ENCODE measurements at places on chromosomes 13 and 19.
A peak's percentile ranks its signal among the peaks of the same experiment; 100 is the strongest.

DNA sequence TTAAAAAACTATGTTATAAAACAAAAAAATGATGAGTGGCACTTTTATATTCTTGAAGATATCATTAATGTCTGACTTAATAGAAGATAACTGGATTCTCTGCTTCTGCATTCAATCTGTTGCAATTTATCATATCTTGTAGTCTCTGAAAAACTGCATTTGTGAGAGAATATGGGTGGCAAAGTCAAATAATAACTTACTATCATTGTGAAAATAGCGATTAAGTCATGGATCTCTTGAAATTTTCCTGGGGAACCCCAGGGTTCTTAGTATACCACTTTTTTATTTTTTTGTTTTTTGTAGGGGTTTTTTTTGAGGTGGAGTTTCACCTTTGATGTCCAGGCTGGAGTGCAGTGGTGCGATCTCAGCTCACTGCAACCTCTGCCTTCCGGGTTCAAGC is 127.1 kb downstream of the STOML3 start:
- DNase-seq, result no peak

DNA sequence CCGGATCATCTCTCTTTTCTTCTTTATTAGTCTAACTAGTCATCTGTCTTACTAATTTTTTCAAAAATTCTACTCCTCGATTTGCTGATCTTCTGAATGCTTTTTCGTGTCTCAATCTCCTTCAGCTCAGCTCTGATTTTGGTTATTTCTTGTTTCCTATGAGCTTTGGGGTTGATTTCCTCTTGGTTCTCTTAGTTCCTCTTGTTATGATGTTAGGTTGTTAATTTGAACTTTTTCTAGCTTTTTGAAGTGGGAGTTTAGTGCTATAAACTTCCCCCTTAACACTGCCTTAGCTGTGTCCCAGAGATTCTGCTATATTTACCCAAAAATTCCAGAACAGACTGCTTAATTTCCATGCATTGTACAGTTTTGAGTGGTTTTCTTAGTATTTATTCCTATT is 3.4 kb downstream of the FCAR start:
- DNase-seq, result no peak

DNA sequence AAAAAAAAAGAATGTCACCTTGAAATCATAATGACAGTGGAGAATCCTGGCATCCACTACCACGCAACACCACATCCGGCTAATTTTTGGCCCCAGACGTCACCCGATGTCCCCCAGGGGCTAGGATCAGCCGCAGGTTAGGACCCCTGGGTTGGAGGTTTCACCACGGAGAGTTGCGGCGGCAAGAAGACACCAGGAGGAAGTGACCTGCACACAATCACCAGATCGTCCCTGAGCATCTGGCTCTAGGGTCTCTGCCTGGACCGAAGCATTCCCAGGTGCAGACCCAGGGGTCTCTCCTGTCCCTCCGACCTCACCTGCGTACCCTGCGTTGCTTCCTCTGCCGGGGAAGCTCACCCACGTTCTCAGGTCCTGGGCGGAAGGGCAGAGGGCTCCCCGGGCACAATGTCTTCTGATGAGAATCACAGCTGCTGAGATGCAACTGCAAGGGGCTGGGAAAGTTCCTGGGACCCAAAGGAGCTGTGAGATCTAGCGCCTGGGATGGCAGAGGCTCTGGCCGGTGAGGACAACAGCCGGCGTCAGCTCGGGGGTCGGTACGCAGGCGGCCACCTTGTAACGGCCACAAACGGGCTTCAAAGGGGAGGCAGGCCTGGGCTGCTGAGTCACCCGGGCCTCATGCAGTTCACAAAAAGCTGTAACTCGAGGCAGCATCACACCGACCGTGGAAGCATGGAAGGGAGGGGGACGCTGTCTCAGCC is 111.2 kb downstream of the GADD45B start:
- DNase-seq, result no peak

- peak; percentile 7 for DNase-seq
Observed at GRCh38 chr13:44052780-44053184, 173.1 kb downstream of the LACC1 start.

GRCh38 chr13:93708308-93709075 is 481.9 kb downstream of the GPC6 start:
- no peak for DNase-seq

- DNase-seq, result no peak
Observed at GRCh38 chr13:105841286-105841685, 694.2 kb downstream of the EFNB2 start.

DNA sequence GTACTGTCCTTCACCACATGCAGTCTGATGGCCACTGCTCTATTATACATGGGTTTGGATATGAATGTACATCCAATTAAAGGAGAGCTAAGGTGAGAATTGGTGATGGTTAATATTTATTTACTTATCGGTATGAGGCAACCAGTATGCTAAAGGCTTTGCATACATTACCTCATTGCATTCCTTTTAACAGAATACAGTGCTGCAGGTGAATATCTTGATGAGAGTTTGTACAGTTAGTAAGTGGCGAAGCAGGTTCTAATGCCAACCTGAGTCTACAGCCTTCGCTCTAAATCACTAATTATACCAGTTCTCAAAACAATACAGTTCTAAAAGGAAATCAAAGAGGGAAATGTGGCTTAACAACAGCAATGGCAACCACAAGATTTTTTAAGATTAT is 284.1 kb downstream of the ITGBL1 start:
- no peak for DNase-seq

DNA sequence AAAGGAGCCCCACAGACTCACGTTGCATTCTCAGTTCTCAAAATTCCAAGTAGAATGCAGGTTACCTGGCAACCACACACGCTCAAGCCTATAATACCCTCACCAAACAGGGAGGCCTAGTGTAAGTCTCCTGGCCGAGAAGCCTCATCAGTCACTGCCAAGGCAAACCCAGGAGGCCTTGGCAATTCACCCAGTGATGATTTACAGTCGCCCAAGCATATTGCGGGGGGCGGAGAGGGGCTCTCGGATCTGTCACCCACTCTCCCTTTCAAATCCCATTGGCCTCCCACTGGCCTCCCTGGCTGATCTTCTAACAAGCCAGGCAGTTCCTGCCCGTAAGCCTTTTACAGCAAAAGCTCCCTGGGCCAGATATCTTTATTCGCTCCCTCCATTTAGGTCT is 1.1 kb downstream of the AKAP8L start:
- no peak for DNase-seq

GRCh38 chr19:21460686-21461085 is 44.7 kb upstream of the ZNF429 start:
- DNase-seq, result no peak

- no peak for DNase-seq
Observed at GRCh38 chr13:98721825-98722510, 30.5 kb downstream of the SLC15A1 start.

- DNase-seq, result no peak
Observed at GRCh38 chr13:102846261-102847015, 606 bp downstream of the ERCC5 start.

- no peak for DNase-seq
Observed at GRCh38 chr13:99883805-99884204, 87.8 kb downstream of the ZIC5 start.

DNA sequence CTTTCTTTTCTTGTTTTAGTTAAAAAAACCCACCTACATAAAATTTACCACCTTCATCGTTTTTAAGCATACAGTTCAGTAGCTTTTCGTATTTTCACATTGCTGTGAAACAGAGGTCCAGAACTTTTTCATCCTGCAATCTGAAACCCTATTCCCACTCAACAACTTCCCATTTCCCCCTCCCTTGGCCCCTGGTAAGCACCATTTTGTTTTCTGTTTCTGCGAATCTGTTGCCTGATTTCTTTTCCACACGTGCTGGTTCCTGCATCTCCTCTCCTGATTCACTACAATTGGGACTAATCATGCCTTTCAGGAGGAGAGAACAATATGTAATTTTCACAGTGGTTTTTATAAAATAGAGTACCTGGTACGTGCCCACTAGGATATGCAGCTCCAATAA is 149.2 kb upstream of the RNF113B start:
- DNase-seq, result no peak

- no peak for DNase-seq
Observed at GRCh38 chr13:110254751-110255553, 52.0 kb downstream of the COL4A1 start.

DNA sequence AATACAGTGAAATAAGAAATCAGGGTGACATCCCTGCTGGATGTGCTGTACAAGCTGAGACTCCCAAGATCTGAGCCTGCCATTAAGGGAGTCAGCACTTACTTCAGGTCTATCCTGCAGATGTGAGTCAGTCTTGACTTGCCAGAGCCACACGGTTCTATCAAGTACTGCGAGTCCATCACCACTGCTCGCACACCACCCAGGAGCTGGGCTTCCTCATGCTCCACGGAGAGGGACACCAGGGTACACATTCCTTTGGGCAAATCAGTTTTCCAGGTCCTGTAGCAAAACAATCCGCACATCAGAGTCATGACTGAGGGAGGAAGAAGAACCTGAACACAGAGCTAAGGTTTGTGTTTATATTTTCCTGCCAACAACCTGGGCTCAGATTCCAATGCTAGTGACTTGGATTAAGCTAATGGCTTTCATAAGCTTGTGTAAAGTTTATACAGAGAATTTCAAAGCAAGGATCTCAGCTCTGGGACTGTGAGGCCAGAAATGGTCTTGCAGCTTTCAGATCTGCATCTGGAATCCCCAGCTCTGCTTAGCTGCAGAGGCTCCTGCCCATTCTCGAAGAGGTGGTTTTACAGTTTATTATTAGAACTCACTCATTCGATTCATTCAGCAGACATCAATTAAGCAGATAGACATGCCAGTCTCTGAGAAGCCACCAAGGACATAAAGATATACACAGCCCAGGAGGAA is 90.6 kb downstream of the KL start:
- DNase-seq, result no peak

DNA sequence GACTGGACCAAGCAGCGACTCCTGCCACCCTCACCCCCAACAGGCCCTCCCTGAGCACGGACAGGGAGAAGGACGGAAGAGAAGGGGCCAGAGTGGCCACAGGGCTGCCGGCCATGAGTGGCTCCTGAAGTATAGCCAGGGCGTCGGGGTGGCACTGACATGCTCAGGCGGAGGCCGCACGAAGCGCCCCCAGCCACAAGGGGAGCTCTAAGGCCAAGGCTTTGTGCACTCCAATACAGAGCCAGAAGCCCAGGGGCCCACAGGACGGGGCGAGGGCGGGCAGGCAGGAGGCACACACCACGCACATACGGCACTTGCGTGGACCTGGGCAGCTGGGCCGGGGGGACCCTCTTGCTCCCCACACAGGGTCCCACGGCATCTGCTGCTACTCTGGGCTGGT is 52.0 kb downstream of the KLF2 start:
- no peak for DNase-seq

DNA sequence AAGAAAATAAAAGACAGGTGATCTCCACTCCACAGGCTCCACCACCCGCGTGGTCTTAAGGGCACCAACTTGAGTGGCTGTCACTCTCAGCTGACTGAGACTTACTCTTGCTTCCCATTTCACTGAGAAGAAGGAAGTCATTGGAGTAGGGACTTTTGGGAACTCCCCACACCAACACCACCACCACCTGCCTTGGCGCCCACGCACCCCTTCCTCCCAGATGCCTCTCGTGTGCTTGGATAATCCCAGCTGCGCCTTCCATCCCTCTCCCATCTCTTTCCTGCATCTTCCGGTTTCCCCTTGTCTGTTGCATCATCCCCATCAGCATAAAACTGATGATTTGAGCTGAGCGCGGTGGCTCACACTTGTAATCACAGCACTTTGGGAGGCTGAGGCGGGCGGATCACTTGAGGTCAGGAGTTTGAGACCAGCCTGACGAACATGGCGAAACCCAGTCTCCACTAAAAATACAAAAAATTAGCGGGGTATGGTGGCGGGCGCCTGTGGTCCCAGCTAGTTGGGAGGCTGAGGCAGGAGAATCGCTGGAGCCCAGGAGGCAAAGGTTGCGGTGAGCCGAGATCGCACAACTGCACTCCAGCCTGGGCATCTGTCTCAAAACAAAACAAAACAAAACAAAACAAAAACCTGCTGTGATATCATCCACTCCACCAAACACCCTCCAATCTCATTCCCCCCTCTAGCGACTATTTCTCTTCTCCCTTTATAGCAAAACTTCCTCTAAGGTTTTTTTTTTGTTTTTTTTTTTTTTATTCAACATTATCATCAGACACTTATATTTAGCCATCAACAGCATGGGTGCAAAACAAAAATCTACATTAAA is 25.5 kb downstream of the AP2S1 start:
- DNase-seq, result no peak

DNA sequence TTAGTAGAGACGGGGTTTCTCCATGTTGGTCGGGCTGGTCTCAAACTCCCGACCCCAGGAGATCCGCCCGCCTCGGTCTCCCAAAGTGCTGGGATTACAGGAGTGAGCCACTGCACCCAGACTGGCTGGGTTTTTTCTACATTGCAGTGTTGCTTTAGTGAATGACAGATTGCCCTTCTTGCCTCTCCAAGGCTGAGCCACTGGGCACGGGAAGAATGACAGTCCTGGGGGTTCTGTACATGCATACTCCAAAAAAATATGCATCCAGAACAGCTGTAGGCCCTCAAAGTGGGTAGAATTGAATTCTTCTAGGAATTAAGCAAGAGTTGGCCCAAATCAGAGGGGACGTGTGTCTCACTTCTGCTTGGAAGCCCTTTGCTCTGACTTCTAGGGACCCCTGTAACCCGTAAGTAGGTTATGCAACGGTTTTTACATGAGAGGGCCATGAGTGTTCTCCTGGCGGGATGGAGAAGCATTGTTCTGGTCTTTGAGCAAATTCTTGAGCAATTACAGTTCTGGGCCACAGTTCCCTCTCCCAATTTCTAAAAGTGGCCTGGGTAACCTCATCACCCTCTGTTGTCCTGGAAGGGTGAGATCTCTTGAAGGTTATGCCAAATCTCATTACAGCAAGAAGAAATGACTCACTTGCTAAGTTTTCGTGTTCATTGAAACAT is 3.6 kb downstream of the ACTN4 start:
- no peak for DNase-seq

- no peak for DNase-seq
Observed at GRCh38 chr19:10870501-10870954, 825 bp upstream of the CARM1 start.

GRCh38 chr13:39892721-39893685 is 237.5 kb downstream of the COG6 start:
- DNase-seq, result no peak

DNA sequence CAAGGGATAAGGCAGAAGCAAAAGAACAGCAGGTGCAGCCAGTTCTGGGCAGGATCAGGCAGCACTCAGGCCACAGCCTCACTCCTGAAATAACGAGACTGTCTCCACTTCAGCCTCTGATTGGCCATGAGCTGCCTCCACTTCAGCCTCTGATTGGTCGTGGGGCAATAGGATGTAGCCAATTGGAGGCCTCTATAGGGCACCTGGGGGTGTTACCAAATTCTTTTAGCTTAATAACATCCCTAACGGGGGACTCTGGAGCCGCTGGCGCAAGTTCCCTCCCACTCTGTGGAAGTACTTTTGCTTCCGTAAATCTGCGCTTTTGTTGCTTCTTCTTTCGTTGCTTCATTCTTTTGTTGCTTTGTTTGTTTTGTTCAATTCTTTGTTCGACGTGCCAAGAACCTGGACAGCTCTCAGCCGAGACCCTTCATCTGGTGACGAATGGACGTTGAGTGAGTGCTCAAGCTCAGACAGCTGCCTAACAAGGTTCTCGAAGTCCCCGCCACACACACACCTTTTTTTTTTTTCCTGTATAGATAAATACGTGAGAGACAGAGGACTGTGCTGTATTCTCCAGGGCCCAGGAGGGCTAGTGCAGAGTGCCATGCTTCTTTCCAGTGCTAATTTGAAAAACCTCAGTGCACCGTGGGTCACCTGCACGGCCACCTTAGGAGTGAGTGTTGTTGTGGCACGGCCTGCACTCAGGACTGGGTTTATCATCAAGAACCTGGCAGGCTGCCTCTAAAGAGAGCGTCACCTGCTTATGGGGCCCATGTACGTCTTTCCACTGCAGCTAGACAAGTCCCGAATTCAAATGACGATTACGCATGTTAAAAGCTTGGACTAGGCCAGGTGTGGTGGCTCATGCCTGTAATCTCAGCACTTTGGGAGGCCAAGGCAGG is 32.0 kb upstream of the TUBGCP3 start:
- no peak for DNase-seq

All from thoracic aorta (tissue), 2 donors.